Stimulated activated CD4-positive, alpha-beta T cell treated with anti-CD3 and anti-CD28 coated beads, Interleukin-2, amount 100 ng/mL, for 24 hours (primary cell): ENCODE measurements at places on chromosomes 2 and 18.

- no peak for DNase-seq
These were observed 10.8 kb upstream of the MYO1B start for GRCh38 chr2:191234376-191234775.

GRCh38 chr2:31805688-31806087 is 205.1 kb downstream of the MEMO1 start:
- DNase-seq, result no peak

GRCh38 chr18:79326413-79327198 is 69.1 kb upstream of the NFATC1 start:
- no peak for DNase-seq

- no peak for DNase-seq
These were observed 34.1 kb downstream of the TRABD2A start for GRCh38 chr2:84846741-84847142.
